ENCODE measurements at places on chromosomes 5 and 9.

DNA sequence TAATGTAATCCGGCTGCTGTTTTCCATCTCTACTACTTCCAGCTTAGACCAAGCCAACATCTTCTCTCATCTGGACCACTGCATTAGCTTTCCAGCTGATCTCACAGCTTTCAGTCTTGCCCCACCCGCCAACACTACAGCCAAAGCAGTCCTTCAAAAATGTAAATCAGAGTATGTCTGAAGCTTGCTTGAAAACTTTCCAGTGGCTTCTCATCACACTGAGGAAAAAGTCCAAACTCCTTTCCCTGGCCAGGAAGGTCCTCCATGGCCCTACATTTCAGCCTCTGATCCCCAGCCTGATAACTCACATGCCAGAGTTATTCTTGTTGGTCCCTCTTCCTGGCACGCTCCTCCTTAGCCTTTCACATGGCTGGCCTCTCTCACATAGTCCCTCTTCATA lies 38.5 kb downstream of the TTC1 start:
- no peak for DNase-seq

- no peak for DNase-seq
Observed at GRCh38 chr5:133432956-133433532, 179.3 kb downstream of the FSTL4 start.

DNA sequence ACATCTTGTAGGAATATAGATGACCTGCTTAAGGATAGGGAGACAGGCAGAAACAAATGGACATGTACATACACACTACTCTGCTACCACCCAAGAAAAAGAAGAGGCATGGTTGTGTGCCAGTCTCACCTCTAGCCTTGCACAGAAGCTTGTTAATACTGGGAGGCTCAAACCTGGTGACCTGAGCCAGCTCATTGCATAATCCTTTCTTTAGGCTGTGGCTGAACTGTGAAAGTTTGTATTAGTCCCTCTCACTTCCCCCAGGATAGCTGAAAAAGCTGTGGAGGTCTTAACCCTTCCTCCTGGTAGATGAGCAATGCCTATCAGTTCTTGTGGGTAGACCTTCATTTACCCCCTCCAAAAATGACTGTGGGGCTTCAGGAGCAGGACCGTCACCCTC lies 28.7 kb downstream of the TPD52L3 start:
- no peak for DNase-seq

GRCh38 chr5:74391410-74391809 lies 249.1 kb downstream of the ENC1 start:
- no peak for DNase-seq
